ENCODE measurements at places on chromosomes 3 and 15.

DNA sequence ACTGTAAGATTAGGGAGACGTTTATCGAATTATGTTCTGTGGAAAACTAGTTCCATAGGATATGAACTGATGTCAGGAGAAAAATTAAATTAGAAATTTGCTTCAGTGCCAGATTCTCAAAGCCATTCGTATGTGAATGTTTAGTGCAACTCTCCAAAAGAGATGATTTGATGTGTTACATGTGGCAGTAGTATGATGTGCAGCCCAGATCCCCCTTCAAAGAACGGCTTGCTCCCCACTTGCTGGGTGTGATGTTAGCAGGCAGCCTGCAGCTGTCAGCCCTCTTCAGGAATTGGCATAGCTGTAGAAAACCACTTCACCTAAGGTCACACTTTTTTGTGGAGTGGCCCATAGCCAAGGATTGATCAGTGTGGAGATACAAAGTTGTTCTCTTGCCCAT, 127.0 kb upstream of the CCDC54 start:
- DNase-seq, result no peak

DNA sequence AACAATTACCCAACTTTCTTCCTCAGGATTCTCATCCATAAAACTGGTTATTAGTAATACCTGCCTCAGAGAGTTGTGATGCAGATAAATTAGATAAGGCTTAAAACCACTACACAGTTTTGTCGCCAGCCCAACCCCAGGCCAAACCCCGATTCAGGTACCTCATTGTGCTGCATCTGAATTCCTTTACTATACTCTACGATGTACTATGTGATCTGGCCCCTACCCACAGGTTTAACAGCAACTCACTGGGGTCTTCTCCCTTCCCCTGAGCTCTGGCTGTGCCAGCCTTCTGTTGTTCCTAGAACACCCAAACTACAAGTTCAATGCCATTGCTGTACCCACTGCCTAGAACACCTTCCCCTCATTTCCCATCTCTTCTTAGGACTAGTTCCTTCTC, 64.6 kb downstream of the MYO5A start:
- DNase-seq, result no peak

DNA sequence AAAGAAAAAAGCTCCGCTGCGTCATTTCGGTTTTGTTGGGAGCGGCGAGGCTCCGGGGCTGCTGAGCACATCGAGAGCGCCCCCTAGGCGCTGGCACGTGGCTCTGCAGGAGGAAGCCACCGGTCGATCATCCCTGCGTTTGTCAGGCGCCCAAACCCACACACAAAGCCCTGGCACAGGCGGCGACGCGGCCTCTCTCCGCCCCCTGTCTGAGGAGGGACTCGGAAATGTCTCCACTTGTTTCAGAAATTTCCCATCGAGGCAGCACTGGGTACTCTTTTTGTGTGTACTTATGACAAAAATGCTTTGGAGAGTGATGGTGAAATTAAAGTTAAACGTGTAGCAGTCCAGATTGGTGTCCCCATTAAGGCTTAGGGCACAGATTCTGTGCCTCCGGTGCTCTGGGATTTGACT, 407.3 kb upstream of the ONECUT1 start:
- peak; percentile 42 for DNase-seq

DNA sequence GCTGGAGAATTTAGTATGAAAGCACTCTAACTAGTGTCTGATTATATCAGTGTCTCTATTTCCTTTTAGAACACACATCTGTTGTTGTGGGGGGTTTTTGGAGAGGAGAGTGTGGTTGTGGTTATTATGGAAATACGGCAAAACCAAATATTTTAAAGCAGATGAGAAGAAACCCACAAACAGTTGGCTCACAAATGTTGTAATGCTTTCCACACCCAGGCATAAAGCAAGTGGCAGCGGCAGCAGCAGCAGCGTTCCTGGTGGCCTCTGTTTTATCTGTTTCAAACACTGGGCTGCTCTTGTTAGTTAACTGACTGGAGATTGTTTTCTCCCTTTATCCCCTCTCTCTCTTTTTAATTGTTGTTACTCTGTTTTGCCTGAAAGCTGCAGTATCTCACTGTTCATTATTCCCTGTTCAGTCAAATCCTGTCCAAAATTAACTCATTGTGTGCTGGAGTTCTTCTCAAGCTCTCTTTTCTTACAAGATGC, 1045.5 kb upstream of the NR2F2 start:
- peak; percentile 90 for DNase-seq

- DNase-seq, result no peak
Observed at GRCh38 chr3:171307046-171307585, 153.1 kb downstream of the TNIK start.

GRCh38 chr3:67290438-67290837, 292.3 kb downstream of the KBTBD8 start:
- DNase-seq, result no peak

GRCh38 chr3:51684971-51685751, 14.1 kb downstream of the TEX264 start:
- no peak for DNase-seq

- DNase-seq, result peak; percentile 42
Observed at GRCh38 chr3:146783446-146783845, 178.3 kb upstream of the PLSCR5 start.

DNA sequence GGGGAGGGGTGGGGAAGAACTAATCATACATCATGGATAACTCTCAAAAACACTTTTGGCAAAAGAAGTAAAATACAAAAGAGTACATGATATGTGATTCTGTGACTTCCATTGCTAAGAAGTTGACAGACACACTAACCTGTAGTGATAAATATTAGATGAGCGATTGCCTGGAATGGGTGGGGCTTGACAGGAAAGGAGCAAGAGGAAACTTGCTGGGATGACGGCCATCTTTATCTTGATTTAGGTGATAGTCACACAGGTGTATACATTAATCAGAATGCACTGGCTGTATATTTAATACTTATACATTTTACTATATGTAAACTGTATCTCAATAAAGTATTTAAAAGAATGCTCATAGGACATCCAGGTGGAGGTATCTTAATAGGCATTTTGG, 13.1 kb downstream of the PARL start:
- DNase-seq, result no peak

DNA sequence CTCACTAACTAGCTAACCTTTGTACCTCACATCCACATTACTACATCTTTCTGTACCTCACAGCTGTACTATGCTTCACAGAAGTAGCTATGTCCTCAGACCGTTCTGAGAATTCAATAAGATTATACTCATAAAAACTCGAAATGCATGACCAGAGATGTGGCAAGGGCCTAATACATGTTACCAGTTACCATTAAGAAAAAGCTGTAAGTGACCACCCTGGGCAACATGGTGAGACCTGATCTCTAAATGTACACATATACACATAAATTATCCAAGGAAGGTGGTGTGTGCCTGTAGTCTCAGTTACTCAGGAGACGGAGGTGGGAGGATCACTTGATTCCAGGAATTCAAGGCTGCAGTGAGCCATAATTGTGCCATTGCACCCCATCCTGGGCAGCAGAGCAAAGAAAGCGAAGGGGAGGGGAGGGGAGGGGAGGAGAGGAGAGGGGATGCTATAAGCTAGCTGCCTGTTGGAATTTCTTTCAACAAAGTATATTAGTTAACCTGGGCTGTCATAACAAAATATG, 482.6 kb upstream of the ZNF717 start:
- no peak for DNase-seq

- DNase-seq, result no peak
Observed at GRCh38 chr15:39331584-39331983, 249.3 kb upstream of the THBS1 start.

- no peak for DNase-seq
Observed at GRCh38 chr3:58665405-58665804, 1.2 kb downstream of the FAM3D start.

- peak; percentile 91 for DNase-seq
Observed at GRCh38 chr15:62362608-62363007, 197.5 kb upstream of the C2CD4B start.

DNA sequence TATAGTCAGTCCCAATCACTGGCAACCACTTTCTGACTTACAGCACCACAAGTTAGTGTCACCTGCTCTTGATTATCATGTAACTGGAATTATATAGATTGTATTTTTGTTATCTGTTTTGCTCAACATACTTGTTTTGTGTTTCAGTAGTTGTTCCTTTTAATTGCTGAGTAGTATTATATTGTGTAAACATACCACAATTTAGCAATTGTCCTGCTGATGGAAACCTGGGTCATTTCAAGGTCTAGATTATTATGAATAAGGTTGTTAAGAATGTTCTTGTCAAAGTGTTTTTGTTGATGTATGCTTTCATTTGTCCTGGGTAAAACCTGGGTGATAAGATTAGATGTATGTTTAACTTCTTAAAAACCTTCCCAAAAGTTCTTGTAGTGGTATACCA, 82.1 kb upstream of the MELTF start:
- no peak for DNase-seq

DNA sequence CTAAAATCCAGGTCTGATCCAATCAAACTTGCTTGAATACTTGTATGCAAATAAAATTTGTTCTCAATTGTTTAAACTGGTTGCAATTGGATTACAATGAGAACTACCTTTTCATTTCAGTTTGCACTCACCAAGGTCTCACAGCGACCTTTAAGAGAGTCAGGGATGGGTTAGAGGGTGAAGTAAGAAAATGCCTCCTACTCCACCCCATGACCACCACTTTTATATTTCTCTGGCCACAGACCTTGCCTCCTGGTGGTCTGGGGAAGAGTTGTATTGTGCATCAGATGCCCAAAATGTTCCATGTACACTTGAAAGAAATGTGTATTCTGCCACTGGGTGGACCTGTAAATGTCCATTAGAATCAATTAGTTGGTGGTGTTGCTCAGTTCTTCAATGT, 16.4 kb upstream of the THSD4 start:
- DNase-seq, result no peak

DNA sequence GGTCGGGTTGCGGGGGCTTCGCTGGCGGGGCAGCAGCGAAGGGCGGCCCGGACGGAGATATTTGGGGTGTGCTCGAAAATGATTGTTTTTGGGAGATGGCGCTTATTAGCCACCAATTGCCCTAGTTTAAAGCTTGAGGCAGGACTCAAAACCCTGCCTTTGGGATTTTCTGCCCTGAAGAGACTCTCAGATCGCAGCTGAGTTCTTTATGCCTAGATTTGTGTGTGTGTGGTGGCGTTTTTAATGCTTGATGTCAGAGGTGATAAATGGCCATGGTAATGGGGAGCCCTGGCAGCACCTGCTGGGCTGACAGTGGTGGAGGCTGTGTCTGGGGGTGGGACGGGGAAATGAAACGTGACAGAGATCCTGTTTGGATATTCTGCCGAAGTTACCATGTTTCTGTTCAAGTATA, 604 bp downstream of the KCTD6 start:
- peak; percentile 10 for DNase-seq

DNA sequence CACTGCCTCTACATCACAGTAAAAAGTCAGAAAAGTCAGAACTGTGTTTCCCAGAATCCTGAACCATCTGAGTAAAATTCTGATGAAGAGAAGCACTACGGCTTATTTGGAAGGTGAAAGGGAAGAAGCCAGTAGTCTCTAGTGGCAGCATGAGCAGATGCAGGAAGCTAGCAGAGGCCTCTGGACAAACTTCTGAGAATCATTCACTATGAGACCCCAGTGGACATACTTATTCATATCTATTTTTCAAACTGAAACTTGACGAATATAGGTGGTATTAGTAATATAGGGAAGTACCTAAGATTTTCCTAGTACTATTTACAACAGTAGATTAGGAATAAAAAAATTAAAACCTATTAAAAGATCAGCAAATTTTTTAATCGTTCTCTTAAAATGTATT, 272.8 kb upstream of the TTC14 start:
- DNase-seq, result no peak

DNA sequence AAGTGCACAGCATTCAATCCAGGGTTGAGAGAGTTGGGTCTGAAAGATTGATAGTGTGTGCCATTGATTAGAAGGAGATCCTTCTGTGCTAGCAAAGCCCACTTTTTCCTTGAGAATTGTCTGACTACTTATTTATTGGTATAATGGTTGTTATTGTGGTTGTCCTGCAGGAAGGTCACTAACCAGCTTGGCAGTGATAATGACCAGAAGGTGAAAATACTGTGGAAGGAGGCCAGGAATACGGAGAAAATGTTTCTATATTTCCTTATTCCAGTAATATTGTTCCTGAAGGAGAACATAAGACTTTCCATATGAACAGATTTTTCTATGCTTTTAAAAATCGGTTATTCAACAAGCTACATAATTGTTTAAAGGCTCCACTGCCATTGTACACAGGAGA, 115.8 kb upstream of the CTDSPL start:
- no peak for DNase-seq

DNA sequence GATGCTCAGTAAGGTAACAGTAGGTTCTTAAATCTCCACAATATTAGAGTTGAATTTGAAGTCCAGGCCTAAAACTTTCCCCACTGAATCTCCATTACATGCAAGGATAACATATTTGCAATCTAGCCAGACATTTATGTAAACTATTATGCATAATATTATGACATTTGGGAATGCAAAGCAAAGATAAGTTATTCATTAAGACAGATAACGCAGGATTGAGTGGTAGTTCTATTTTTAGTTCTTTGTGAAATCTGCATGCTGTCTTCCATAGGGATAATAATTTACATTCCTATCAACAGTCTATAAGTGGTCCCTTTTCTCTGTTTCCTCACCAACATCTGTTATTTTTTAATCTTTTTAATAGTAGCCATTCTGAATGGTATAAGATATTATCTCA, 333.5 kb downstream of the AGBL1 start:
- no peak for DNase-seq

All from AG10803 (cell line).